Stimulated activated CD4-positive, alpha-beta T cell treated with anti-CD3 and anti-CD28 coated beads, TNF-alpha, amount 100 ng/mL, for 1 hour (primary cell): ENCODE measurements at places on chromosomes 4 and X.

DNA sequence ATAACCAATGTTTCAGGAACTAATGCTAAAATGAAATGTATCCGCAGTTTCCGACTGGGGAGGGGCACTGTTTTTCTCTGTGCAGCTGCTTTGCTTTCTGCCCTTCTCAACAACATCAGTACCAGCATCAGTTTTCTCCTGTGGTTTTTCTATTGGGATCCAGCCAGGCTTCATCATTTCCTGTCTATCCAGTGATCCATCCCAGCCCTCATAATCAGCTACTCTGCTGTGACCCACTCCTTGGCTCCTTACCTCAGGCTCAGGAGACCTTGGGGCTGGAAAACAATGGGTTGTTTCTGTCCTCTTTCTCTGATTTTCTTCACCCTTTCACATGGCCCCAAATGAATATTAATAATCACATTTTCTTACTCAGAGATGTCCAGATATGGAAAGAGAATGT, 222.2 kb upstream of the DKK2 start:
- DNase-seq = no peak

DNA sequence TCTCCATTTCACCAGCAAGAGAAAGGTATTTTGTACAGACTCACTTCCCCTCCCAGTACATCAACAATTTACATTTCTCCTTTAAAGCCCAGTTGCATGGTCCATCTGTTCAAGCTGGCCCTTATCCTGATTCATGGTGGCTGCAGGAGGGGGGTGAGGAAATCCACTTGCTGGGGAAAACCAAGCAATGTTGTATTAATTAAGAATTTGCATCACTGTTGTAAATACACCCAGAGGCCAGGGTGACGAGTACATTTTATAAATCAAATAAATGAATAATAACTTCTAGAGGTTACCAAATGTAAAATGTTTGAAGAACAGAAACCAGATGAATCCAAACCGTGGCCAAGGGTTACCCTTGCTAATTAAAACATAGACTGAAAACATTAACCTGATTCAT, 395.9 kb upstream of the INTU start:
- no peak for DNase-seq

DNA sequence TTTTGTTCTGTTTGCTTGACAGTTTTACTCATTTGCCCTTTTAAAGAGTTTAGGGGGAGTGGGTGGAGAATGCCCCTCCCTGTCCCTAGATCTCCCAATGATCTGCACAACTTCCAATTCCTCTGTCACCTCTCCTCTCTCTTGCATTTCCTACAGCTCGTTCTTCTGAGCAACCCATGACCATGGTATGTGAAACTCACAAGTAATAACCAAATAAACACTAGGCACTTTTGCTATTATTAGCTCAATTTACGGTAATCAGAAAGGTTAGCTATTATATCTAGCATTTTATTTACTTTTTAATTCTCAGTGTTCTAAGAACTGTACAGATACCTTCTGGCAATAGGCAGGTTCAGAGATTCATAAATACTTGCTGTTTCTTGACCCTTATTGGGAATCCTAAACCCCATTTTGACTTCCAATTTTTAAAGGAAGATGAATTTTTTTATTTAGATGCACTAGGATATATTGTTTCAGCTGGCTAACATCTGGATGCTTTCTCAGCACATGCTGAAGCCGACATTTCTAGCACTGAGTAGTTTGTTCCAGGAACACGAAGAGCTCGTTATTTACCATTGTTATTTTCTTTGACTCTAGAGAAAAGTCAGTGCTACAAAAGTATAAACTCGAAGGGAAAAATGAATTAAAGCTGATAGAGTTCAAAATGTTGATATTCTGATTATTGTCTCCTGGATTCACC, 194.7 kb upstream of the TLL1 start:
- DNase-seq = no peak

DNA sequence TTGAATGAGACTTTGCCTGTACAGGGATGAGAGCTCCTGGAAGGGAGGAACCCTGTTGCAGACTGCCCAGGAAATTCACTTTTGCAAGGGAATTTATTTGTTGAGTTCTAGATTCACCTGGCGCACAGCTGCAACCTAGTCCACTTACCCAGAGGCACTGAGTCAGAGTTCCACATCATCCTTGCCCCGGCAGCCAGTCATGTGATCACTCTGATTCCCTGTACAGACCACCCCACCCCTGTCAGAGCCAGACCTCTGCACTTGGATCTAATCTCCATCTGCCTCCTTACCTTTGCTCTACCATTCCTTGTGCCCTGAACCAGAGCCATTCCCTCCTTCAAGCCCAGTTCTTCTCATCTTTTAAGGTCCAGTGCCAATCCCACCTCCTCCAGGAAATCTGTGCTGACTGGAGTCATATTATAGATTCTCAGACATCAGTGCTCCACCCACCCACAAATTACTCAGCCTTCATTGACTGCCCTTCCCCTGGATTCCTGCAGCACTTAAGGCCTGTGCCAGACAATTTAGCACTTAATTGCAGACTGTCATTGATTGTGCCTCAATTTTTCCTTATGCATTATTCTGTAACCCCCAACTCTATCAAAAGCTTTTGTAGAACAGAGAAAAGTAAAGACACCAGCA, 84.1 kb upstream of the MAGEA4 start:
- no peak for DNase-seq

DNA sequence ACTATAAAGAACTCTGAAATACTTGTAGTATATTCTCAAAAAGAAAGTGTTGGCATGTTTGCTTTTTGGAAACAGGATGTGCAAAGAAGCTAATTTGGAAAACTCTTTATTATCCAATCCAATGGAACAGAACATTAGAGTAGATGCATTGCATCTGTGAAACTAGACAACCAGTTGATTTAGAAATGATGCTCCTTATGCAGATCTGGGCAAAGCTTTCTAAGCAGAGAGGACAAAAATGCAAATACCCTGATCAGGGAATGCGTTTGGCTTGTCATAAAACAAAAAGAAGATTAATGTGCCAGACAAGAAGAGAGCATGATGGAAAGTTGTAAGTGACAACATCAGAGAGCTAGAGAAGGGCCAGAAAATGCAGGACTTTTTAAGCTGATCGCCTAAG, 142.3 kb downstream of the RCHY1 start:
- no peak for DNase-seq

DNA sequence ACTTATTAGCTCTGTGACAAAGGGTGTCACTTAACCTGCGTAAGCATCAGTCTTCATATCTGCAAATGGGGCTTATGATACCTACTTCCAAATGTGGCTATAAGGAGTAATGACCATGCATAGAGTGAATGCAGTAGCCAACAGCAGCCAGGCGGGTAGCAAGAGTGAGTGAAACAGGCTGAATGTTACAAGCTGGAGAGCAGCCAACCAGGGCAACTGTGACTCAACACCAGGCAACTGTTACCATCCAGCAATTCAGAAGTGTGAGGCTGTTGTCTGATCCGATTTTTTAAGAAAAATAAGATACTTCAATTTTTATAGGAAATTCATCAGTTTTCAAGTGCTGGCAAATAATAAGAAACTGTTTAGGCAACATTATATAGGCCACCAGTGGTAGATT, 270.2 kb upstream of the TAPT1 start:
- DNase-seq = no peak
